ENCODE measurements at places on chromosomes 13 and 19. TPM values are rescaled to one million over a fixed set of nuclear protein-coding genes. Genes with fewer than 3 reads are reported as not detected.

GRCh38 chr13:84187626-84188025 is 305.4 kb upstream of the SLITRK1 start:
- no peak for DNase-seq

DNA sequence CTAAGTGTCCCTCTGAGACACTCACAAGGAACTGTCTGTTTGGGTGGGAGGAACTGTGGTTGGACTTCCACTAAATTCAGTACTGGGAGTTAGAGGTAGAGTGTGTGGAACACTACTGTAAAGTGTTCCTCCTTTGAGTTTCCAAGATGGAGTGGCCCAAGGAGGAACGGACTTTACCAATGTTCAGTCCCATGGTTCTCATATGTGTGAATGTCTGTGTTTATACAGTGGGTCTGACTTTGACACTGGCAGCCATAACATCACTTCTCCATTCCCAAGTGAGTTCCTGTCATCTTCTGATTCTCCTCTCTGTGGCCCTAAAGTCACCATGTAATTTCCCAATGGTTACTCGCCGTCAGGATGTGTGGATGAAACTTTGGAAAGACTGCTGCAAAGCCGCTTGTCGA is 136.8 kb upstream of the SERP2 start:
- no peak for DNase-seq

- DNase-seq: no peak
These were observed 9.4 kb upstream of the CCDC97 start for GRCh38 chr19:41300555-41300954.

DNA sequence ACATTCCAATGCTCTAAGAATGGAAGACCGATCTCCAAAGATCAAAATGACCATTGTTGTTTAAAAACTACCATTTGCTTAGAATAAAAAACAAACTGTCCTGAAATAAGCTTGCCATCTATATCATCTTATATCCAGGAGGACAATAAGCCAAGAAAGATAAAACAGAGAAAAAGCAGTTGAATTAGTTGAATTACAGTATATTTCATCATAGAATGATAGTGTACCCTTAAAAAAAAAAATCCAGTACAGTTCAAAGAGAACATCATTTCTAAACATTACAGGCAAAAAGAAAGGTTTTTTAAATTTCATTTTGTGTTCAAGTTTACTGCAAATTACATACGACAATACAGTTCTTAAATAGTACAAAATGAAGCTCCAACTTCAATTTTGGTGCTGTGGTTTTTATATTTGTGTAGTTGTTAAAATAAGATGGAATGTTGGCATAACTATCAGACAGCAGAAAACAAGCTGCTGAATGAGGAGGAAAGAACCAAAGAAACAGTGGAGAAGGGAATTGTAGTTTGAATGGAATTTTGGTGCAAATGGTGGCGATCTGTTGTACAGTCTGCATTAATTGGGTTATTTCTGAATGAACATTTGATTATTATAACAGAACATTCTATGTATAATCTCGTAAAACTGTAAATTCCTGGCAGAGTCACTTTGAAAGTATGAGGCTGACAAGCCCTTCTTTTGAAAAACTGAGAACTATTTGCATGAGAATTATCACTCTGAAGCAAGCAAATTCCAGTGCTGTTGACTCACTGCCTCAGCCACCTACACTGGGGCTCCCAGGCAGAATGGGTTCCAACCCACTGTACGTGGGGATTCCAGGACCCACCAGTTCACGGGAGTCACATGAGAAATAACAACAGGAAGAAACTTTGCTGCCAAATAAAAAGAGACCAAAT is 37.7 kb downstream of the LHFPL6 start:
- peak; percentile 82 for DNase-seq

- no peak for DNase-seq
These were observed 477.3 kb downstream of the FGF9 start for GRCh38 chr13:22148187-22148586.

The CYSLTR2 gene
- total RNA-seq: not detected

- peak; percentile 30 for DNase-seq
These were observed 698 bp downstream of the BLOC1S3 start for GRCh38 chr19:45179072-45179891.

DNA sequence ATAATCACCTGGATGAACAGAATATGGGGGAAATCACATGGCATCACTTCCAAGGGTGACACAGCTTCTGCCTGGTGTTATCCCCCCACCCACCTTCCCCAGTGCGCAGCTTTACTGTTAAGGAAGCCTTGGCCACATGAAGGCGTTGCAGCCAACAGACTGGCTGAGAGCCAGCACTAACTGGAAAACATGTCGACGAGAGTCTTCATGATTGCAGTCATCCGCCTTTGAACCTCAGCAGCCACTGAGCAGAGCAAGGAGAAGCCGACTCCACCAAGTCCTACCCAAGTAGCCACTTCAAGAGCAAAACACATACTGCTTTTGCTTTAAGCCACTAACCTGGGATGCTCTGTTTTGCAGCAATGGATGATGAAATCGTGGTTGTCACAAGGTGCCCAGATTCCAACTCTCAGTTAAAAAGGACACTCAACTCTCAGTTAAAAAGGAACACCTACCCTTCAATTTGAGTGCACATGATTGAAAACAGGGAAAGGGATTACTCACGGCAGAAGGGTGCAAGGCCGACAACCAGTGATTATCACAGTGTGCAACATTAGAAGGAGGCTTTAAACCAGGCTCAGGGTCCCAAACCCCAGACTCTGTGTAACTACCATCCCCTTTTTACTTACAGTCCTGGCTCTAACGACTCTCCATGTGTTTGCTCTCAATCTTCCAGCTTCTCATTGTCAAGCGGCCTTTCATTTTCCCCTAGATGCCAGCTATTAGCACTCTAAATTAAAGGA is 149.1 kb downstream of the KLF12 start:
- DNase-seq: no peak

GRCh38 chr19:1407528-1408299 is at the start of gene DAZAP1:
Gene DAZAP1 (plus strand): TSS chr19:1407586. CDS start chr19:1407774, 188 bp downstream.
- DNase-seq: no peak

The RYR1 gene
- not detected for total RNA-seq

GRCh38 chr13:88862095-88862620 is 1191.0 kb downstream of the SLITRK5 start:
- no peak for DNase-seq

The KLC3 gene
- 27.5 TPM for total RNA-seq

All from PC-3 (cell line).